ENCODE measurements at places on chromosomes 1 and 21.

DNA sequence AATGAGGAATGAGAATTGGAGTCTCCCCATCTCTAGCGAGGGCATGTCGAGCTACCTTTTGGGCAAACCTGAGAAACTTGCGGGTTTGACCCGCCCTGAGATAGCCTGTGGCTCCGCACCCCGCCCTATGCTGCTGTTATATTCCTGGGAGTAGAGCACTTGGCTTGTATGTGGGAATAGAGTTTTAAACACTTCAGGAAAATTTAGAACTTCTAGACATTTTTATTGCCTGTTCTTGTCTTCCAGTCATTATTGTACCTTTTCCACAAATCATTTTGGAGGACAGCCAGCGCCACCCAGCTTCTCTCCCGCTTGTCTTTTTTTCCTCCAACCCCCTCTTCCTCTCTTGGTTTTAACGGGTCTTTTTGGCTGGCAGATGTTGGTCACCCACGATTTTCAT lies 738 bp downstream of the GNPAT start:
- H3K4me1 ChIP-seq: peaks cover 19% of the 10 kb centered on the region
- H3K4me3 ChIP-seq: peak overlapping the region; percentile 80
- H3K36me3 ChIP-seq: peaks cover 16% of the 10 kb centered on the region
- peak overlapping the region; percentile 79 for H3K27ac ChIP-seq
- no peaks in the 10 kb centered on the region for H3K27me3 ChIP-seq

- no peaks in the 10 kb centered on the region for H3K36me3 ChIP-seq
- no peaks in the 10 kb centered on the region for H3K4me1 ChIP-seq
- no peak for DNase-seq
- no peaks in the 10 kb centered on the region for H3K27me3 ChIP-seq
- no peak overlapping the region for H3K4me3 ChIP-seq
Observed at GRCh38 chr1:5769146-5769545, 223.1 kb downstream of the NPHP4 start.

DNA sequence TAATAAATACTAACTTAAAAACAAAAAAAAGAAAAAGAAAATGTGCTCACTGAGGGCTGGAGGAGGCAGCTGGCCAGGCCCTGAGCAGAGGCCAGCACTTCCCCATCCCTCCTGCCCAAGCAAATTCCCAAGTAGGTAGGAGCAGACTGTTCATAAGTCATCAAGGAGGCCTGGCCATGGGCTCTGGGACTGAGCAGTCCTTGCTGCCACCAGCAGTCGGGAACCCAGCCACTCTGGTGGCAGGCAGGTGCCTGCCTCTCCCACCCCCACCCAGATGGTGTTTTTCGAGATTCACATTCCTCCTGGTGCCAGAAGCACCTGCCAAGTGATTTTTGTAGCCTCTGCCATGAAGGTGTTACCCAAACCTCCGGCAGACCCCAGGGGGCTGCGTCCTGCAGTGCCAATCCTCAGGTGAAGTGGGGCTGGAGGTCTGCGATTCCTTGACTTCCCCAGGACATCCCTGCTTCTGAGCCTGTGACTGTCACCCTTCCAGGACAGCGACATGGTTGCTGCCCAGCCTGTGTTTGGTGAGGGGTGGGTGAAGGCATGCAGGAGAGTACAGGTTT lies 204.2 kb upstream of the TMEM51 start:
- no peaks in the 10 kb centered on the region for H3K27me3 ChIP-seq
- no peaks in the 10 kb centered on the region for H3K36me3 ChIP-seq
- H3K27ac ChIP-seq: no peak overlapping the region
- DNase-seq: no peak
- H3K4me3 ChIP-seq: no peak overlapping the region
- no peaks in the 10 kb centered on the region for H3K4me1 ChIP-seq

DNA sequence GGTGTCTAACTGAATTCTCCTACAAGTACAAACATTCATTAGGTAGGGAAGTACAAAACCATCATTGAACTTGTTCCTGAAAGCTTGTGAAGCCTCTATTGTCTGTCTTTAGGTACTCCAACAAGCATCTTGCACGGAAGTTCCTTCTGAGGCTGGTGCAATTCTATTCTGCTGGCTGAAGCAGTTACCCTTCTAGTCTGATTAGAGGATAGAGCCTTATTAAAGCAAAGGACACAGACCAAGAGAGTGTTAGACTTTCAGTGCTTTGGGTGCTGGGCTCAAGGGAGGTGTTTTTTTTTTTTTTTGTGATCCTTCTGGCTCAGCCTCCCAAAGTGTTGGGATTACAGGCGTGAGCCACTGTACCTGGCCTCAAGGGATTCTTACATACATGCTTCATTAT lies 43.8 kb downstream of the HHAT start:
- no peaks in the 10 kb centered on the region for H3K4me1 ChIP-seq
- H3K4me3 ChIP-seq: no peak overlapping the region
- no peaks in the 10 kb centered on the region for H3K27me3 ChIP-seq

DNA sequence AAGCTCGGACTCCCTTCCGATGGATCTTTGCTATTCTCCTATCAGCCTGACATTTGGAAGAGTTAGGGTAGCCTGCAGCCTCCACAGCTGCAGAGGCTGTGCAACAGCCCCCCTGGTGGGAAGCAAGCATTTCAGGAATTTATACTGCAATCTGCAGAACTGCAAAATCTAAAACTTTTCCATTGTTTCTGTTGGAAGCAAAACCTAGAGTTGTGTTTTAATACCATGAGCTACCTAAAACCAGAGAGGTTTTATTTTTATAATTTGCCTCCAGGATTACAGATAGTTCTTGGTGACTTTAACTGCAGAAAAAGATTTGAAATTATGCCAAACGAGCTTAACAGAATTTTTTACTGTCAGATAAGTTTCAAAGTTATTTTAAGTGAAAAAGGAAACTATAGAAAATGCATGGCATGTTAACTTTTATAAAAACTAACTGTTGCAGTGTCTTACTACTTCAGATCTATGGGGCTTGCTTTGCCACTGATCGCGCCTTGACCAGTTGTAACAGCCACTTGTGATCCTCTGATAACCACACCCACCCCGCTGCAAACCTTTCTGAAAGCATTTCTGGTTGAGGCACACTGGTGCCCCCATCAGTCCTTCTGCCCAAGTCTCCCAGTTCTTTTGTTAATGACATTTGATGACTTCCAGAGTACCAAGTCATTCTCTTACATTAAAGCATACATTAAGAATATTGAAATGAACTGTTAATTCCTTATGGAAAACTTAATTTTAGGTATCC lies 64.8 kb downstream of the PRDM2 start:
- no peak overlapping the region for H3K4me3 ChIP-seq
- peaks cover 3% of the 10 kb centered on the region for H3K36me3 ChIP-seq
- DNase-seq: peak; percentile 58
- peaks cover 37% of the 10 kb centered on the region for H3K4me1 ChIP-seq
- H3K27me3 ChIP-seq: no peaks in the 10 kb centered on the region

GRCh38 chr1:60386249-60386648 lies 312.7 kb upstream of the C1orf87 start:
- H3K27ac ChIP-seq: no peak overlapping the region
- H3K36me3 ChIP-seq: no peaks in the 10 kb centered on the region
- H3K4me3 ChIP-seq: no peak overlapping the region
- no peak for DNase-seq
- H3K27me3 ChIP-seq: no peaks in the 10 kb centered on the region

- no peak overlapping the region for H3K27ac ChIP-seq
- no peaks in the 10 kb centered on the region for H3K27me3 ChIP-seq
- no peak for DNase-seq
- H3K4me1 ChIP-seq: no peaks in the 10 kb centered on the region
Observed at GRCh38 chr1:76260279-76260678, 185.7 kb downstream of the ST6GALNAC3 start.

GRCh38 chr1:247209396-247209795 lies 37.6 kb upstream of the ZNF124 start:
- H3K4me3 ChIP-seq: peak overlapping the region; percentile 97
- peaks cover 46% of the 10 kb centered on the region for H3K4me1 ChIP-seq
- peak; percentile 18 for DNase-seq
- no peaks in the 10 kb centered on the region for H3K27me3 ChIP-seq
- H3K36me3 ChIP-seq: no peaks in the 10 kb centered on the region

- H3K27ac ChIP-seq: no peak overlapping the region
- no peaks in the 10 kb centered on the region for H3K4me1 ChIP-seq
- no peaks in the 10 kb centered on the region for H3K36me3 ChIP-seq
- no peak for DNase-seq
Observed at GRCh38 chr1:15282038-15282437, 35.0 kb downstream of the FHAD1 start.

DNA sequence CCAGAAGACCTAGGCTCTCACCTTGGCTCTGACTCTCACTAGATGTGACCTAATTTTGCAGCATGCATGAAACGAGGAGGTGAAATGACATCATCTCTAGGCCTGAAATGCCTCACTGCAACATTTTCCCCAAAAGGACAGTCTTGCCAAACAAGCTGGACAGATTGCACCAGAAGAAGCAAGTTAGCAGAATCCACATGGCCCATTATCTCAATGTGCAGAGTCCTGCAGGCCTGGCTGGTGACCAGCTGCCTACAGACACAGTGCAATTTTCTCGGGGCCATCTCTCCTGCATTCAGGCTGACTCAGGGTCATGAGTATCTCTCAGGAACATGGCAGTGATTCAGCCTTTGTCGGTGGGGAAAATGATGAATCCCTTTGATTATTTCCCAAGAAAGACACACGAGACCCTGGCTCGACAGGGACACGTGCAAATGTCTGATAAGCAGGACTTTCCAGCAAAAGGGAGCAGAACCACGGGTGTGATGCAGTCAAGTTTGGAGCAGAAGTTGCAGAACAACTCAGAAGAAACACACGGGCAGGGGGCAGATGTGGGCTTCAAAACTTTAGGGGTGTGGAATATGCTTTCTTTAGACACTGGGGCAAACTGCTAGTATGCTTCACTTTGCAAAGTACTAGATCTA lies 38.7 kb downstream of the TRIM67 start:
- no peaks in the 10 kb centered on the region for H3K27me3 ChIP-seq
- no peaks in the 10 kb centered on the region for H3K36me3 ChIP-seq
- no peak for DNase-seq

DNA sequence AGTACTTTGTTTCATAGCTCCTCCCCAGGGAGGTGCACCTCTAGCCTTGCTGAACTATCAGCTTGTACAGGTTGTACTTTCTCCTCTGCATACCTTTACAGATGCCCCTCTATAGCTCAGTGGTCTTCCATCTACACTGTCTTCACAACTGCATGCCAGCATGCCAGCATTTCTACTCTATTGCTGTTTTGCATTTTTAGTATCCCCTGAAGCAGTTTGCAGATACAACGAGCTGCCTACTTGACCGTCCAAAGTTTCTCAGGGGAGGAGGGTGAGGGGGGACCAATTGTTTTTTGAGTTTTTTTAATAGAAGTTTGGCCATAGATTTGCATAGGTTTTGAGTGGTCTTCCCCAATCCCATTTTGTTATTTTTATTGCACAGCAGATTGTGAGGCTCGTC lies 27.6 kb upstream of the CTH start:
- no peaks in the 10 kb centered on the region for H3K4me1 ChIP-seq
- H3K36me3 ChIP-seq: no peaks in the 10 kb centered on the region
- no peak for DNase-seq
- H3K27me3 ChIP-seq: peaks cover 6% of the 10 kb centered on the region

DNA sequence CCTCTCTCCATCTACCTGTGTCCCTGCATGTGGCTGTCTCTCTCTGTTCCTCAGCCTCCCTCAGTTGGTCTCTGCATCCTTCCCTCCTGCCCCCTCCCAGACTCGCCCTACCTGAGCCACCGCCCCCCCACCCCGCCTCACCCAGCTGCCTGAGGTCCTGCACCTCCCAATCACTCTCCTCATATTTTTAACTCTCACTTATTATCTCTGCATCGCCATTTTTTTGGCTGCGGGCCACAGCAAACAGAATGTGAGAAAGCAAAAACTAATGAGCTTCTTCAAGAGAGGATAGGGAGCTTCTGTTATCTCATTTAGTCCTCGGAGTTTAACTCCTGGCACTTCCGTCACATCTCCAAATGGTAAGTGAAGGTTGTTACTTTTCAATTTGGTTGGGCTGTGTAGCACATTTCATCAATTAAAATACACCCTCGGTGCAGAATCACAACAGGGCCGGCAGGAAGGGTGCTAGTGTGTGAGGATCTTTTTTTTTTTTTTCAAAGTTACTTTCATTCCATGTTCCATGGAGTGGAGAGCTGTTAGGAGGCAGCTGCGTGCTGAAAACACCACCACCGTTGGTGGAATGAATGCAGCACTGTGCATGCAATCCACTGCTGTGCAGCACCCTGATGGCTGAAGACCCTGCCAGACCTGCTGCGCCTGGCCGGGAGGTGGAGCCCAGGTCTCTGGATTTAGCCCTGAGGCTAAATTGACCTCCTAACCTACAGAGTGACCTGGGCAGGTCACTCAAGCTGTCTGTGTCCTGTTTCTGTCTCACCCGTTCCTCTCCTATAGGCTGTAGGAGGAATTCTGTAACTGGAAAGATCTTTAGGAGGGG lies 157.2 kb upstream of the NFIA start:
- H3K27ac ChIP-seq: no peak overlapping the region
- no peaks in the 10 kb centered on the region for H3K27me3 ChIP-seq
- DNase-seq: no peak
- no peak overlapping the region for H3K4me3 ChIP-seq
- H3K4me1 ChIP-seq: no peaks in the 10 kb centered on the region

DNA sequence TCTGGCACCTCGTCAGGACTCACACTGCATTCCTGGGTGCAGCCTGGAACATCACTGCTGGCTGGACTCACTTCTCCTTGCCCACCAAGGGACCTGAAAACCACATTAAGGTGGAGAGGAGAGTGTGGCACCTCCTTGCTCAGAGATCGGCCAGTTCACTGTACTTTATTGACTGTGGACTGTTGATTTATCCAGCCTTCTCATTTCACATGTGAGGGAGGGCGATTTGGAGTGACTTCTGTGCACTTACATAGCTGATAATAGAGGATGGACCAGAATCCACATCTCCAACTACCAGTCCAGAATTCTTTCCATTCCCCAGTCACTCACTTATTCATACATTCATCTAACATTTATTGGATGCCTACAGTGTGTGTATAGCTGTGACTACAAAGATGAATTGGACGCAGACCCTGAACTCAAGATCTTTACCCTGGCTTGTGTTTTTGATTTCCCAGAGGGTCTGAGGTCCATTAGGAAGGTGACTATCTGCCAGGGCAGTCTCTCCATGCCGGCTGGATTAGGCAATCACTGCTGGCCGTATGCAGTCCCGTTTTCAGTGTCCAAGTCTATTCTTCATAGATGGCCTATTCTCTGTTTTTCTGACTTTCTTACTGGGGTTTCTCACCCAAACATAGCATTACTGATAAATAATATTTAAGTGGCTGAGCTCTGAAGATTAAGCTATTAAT lies 233.5 kb upstream of the SGIP1 start:
- H3K4me3 ChIP-seq: no peak overlapping the region
- H3K4me1 ChIP-seq: peaks cover 20% of the 10 kb centered on the region
- no peaks in the 10 kb centered on the region for H3K36me3 ChIP-seq

- DNase-seq: no peak
- no peaks in the 10 kb centered on the region for H3K4me1 ChIP-seq
- H3K4me3 ChIP-seq: no peak overlapping the region
- no peaks in the 10 kb centered on the region for H3K27me3 ChIP-seq
- H3K27ac ChIP-seq: no peak overlapping the region
- no peaks in the 10 kb centered on the region for H3K36me3 ChIP-seq
Observed at GRCh38 chr1:64425521-64425920, 44.4 kb upstream of the CACHD1 start.

GRCh38 chr1:152328801-152329391 lies 3.9 kb upstream of the FLG start:
- H3K4me3 ChIP-seq: no peak overlapping the region
- H3K4me1 ChIP-seq: no peaks in the 10 kb centered on the region
- no peak for DNase-seq
- peaks cover 4% of the 10 kb centered on the region for H3K27me3 ChIP-seq
- H3K36me3 ChIP-seq: no peaks in the 10 kb centered on the region

- no peaks in the 10 kb centered on the region for H3K36me3 ChIP-seq
- H3K4me1 ChIP-seq: no peaks in the 10 kb centered on the region
- H3K4me3 ChIP-seq: no peak overlapping the region
- no peak for DNase-seq
- H3K27me3 ChIP-seq: no peaks in the 10 kb centered on the region
- H3K27ac ChIP-seq: no peak overlapping the region
Observed at GRCh38 chr1:80021891-80022290, 1015.4 kb upstream of the ADGRL4 start.
